CD4-positive, alpha-beta T cell treated with Interleukin-1 beta for 1 hour (primary cell): ENCODE measurements at places on chromosomes 1 and 21.

DNA sequence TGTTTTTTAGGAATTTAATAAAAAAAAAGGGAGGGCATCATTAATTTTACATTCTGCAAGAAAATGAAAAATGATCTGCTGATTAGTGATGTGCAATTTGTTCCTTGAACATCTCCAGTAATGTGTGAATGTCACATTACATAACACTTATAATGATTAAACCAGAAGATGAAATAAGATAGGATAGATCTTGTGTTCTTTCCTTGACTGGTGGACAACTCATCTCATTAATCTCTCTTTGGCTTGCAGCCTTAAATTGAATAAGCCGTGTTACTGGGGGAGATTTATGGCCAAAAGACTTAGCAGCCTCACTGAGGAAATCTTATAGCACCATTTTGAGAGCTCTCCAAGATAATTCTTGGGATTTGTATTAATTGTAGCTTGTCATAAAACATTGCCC lies 217.2 kb downstream of the ST6GALNAC3 start:
- DNase-seq: no peak

DNA sequence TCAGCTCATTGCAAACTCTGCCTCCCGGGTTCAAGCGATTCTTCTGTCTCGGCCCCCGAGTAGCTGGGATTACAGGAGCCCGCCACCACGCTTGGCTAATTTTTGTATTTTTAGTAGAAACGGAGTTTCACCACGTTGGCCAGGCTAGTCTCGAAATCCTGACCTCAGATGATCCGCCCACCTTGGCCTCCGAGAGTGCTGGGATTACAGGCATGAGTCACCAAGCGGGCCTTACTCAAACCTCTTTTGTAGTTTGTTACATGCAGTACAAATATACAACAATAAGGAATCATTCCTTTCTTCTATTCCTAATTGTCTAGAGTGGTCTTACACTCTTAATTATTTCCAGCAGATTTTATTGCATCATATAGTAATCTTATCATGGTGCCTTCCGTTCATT lies 16.6 kb downstream of the SPATA17 start:
- DNase-seq: no peak

- no peak for DNase-seq
Measured at GRCh38 chr1:155974208-155975115, 3.9 kb downstream of the ARHGEF2 start.

- peak; percentile 66 for DNase-seq
Measured at GRCh38 chr1:40394491-40395172, 21.1 kb downstream of the SMAP2 start.

DNA sequence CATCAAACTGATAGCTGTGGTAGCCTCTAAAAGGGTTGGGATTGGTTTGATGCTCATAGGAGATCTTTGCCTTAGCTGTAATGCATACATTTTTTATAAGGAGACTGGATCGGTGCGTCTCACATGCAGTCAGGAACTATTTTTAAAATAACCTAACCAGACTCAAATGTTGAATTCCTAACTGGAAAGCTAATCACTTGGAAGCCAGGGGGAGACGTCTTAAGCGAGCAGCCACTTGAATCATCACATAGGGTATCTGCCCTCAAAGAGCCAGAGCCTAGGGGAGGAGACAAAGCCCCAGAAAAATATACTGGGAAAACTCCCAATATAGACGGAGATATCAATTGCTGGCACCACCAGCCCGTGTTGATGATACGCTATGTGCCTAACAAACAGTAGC lies 61.7 kb upstream of the PUM1 start:
- no peak for DNase-seq

GRCh38 chr1:149877211-149877946 lies 22.0 kb upstream of the BOLA1 start:
- no peak for DNase-seq

- DNase-seq: no peak
Measured at GRCh38 chr1:28364888-28365287, 4.7 kb upstream of the PHACTR4 start.

DNA sequence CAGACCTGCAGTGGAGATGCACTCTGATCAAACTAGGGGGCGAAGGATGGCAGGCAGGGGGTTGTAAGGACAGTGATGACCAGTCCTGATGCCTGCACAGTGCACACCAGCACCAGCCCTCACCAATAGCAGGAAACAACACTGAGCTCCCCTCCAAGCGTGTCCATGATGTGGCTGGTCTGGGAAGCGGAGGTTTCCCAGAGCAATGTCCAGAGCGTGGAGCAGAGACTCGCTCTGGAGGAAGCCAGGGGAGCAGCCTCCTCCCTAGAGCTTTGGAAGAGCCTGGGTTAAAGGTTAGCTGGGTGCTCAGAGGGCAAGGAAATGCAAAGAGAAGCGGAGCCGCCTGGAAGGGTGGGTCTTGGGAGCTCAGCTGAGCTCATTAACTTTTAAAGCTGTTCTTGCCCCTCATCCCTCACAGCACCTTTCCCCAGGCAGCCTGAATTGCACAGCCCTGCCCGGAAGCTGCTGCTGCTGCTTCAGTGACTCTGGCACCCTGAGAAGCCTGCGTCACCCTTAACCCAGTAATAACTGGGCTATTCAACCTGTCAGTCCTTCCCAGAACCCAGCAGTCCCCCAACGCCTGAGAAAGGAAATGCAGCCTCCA lies 162.2 kb upstream of the RAB4A start:
- DNase-seq: no peak

DNA sequence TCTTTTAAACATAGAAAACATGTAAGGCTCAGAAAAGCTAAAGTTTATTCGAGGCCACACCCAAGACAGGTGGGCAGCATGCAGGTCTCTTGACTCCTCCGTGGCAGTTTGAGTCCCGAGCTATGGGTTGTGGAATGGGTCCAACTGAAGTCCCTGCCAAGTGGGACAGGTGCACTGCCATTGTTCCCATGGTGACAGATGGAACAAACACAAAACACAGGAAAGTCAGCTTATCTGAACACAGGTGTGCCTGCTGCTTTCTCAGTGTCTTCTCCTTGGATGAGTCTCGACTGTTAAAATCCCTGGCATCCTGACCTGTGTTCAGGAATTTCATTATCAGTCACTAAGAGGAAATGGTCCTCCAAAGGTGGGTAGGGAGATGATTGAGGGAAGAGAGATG lies 99.0 kb upstream of the RAB4A start:
- DNase-seq: no peak

- DNase-seq: peak; percentile 34
Measured at GRCh38 chr1:212700223-212700891, 717 bp upstream of the BATF3 start.

- no peak for DNase-seq
Measured at GRCh38 chr1:171909711-171910110, 68.4 kb downstream of the DNM3 start.

DNA sequence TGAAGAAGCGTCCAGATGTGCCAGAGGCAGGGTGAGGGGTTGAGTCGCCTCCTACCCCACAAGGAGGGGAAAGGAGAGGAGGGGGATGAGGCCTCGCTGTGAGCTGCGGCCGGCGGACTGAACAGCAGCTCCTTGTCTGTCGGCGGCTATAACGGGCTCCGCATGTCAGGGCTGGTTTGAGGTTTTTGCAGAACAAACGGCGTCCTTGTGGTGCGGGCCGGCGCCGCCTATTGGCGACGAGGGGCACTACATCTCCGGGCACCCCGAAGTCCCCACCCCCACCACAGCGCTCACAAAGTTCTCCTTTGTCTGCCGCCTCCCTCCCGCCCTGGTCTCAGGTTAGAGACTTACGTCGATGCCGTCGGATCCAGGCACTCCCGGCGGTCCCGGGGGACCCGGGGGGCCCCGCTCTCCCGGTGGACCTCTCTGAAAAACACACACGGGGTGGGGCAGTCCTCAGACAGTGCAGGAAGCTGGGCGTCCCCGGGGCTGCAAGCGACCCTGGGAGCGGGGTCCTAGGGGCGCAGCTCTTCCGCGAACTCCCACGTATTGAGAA lies 1.8 kb downstream of the COL9A2 start:
- DNase-seq: peak; percentile 88

DNA sequence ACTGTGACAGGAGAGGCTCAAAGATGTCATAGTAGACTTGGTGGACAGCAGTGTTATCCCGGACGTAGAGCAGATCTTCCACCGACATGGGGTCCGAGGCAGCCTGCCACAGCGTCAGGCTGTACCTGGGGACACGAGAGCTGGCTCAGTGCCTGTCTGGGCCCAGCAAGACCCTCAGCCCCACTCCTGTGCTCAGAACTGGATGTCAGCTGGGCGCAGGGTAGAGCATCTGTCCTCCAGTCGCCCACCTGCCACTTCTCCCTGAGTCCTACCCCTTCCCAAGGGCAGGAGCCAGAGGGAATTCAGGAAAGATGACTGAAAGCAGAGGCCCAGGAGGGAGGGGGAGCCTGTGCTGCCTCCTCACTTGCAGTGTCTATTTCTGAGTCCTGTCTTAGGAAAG lies 11.7 kb downstream of the FAM151A start:
- DNase-seq: no peak

DNA sequence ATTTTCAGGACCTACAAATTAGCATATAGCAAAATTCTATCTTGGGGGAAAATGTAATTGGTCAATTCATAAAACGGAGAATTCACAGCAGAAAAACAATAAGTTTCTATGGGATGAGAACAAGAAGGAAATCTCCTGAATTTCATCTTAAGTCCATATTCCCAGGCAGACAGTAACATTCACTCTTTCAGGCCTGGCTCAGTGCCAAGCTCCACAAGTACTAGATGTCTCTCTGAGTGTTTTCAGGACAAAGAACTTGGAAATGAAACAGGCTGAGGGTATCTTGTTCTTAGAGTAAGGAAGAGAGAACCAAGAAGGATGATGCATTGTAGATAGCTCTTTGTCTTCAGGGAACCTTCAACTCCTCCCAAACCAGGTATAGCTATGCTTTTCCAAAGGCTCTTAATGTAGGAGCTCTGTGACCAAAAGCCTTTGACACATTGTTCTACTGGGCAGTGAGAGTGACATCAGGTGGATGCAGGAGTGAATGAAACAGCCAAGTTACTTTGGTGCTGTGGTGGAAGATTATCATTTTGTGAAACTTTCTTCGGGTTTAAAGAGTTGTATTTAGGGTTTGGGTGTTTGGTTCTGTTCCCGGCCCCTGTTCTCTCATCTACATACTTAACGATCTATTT lies 298.3 kb downstream of the GPATCH2 start:
- DNase-seq: no peak

GRCh38 chr1:10851024-10852013 lies 54.9 kb upstream of the CASZ1 start:
- DNase-seq: no peak

DNA sequence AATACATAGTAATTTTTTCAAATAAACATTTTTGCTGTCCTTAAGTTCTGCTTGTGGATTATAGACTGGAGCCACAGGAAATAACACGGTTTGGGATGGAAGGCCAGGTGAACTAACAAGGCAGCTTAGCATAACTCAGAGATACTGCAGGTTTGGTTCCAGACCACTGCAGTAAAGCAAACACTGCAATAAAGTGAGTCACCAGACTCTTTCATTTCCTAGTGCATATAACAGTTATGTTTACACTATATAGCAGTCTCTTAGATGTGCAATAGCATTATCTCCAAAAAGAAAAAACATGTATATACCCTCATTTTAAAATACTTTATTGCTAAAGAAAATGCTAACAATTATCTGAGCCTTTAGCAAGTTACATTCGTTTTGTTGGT lies 22.0 kb downstream of the LRRC42 start:
- no peak for DNase-seq

GRCh38 chr1:8070381-8070811 lies 44.3 kb upstream of the ERRFI1 start:
- no peak for DNase-seq

DNA sequence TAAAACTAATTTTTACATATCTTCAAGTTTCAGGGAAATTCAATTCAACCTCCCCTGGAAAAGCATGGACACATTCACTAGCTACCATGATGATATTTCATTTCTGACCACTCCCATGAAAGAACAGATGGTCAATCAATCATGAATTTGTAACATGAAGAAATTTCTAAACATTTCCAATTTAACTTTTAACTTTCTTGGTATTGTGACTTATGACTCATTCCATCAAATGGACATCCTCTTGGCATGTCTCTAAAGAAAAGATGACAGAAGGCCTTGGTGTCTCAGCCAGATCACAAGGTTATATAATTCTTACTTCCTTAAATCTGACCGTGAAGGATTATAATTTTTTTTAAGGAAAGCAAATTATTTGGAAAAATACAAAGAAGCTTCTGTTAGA lies 10.5 kb upstream of the MCOLN3 start:
- DNase-seq: no peak

- DNase-seq: no peak
Measured at GRCh38 chr1:47128221-47128620, 9.0 kb upstream of the CYP4A22 start.

GRCh38 chr21:37292941-37293340 lies 25.8 kb upstream of the VPS26C start:
- DNase-seq: no peak
